Posterior vena cava (tissue), 2 donors: ENCODE measurements at places on chromosomes 12 and 14. TPM values are rescaled to one million over a fixed set of nuclear protein-coding genes. Genes with fewer than 3 reads are reported as not detected.

DNA sequence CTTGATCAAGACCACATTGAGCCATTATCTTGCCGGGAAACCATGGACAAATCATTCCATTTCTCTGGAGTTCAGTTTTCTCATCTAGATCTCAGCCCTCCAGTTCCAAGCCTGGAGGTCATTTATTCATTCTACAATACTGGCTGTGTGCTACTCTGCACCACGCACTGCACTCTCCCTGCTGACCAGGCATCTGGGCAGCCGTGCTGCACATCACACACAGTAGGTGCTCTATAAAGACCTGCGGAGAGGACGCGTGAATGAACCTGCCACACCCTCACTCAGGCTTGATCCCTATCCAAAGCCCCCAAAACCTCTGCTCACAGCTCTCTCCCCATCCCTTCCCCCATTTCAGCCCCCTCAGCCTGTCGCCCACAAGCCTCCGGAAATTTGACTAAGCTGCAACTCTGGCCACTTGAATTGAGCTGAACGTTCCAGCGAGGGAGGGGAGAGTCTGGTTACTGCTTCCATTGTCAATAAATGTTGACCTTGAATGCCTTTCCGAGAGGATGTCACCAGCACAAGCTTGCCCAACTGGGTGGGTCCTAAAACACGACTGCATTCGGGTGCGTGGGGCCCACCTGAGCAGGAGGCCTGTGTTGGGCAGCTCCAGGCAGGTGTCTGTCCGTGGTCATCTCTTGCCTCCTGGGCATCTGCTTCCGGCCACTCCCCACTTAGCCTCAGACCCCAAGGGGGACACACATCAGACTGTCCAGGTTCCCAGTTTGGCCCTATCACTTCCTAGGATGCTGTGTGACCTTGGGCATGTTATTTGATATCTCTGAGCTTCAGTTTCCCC is 17.8 kb downstream of the FAIM2 start:
- peak; percentile 66 for DNase-seq

- DNase-seq = no peak
These were observed 59.9 kb downstream of the HCAR2 start for GRCh38 chr12:122643207-122643805.

DNA sequence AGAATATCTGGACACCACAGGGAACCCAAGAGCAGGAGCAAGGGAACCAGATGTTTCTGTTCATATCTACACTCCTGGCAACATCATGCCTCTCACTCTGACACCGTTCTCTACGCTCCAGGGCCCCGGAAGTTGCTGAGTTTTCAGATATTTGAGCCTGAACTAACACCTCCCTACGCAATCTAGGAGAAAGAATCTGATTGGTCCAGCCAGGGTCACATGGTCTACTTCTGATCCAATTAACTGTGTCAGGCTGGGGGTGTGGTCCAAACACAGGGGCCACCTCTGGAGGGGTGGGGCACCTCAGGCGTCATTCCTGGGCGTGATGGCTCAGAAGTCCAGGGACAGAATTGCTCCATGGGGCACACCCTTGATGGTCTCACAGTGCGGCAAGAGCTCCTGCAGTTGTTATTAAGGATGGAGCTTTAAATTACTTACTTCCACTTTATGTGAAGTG is 165.5 kb downstream of the PTPN11 start:
- no peak for DNase-seq

DNA sequence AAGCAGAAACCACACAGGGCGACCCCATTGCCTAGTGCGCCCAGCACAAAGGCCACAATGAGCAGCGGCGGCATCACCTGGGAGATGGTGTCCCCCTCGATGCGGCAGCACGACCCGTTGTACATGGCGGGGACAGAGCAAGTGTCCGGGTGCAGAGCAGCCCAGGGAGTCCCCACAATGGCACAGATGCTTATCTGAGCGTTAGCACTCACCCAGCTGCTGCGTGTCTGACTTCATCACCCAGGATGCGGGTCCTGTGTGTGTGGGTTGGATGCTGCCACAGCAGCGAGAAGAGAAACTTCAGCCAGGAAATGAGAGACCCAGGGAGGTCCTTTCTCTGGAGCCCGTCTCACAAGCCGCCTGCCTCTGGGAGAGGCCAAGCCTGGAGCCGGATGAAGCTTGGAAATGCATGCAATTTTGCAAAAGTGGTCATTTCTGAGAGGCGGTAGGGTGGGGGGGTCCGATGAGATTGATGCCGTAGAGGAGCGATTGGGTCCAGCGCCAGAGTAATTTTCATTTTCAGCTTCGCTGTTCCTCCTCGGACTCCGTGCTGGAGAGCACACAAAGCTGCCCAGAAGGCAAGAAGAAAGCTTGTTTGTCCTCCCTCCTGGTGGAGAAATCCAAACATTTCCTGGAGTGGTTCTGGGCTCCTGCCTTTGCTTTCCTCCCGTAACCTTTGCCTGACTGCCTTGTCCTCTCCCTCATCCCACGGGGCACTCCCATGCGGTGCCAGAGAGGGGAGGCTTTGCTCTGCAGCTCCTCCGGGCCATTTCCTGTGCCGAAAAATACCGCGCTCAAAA is at the start of gene HCAR1:
Gene HCAR1, minus strand, starts transcription at position 630 of the 800 bp plus-strand sequence. Its CDS starts 505 bp downstream, at position 125.
- DNase-seq = peak; percentile 76

DNA sequence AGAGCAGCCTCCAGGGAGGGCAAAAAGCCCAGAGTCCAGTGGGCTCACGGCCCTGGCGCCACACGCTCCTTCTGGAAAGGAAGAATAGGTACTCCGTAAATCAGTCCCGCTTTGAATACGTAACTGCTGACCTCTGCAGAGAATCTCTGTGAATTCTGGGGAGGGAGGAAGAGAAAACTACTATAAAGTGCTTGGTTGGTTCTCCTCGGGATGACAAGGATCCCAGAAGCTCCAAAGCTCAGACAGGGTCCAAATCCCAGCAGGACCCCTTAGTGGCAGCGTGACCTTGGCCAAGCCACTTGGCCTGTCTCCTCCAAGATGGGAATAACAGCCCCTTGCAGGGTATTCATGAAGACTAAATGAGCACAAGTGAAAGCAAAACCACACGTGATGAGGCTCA is 31.7 kb downstream of the ANO2 start:
- DNase-seq = no peak

GRCh38 chr12:89829434-89829975 is 120.9 kb upstream of the ATP2B1 start:
- no peak for DNase-seq

PIK3C2G gene
- 0.10 TPM for total RNA-seq

GRCh38 chr14:85071447-85071846 is 458.5 kb upstream of the FLRT2 start:
- no peak for DNase-seq

DNA sequence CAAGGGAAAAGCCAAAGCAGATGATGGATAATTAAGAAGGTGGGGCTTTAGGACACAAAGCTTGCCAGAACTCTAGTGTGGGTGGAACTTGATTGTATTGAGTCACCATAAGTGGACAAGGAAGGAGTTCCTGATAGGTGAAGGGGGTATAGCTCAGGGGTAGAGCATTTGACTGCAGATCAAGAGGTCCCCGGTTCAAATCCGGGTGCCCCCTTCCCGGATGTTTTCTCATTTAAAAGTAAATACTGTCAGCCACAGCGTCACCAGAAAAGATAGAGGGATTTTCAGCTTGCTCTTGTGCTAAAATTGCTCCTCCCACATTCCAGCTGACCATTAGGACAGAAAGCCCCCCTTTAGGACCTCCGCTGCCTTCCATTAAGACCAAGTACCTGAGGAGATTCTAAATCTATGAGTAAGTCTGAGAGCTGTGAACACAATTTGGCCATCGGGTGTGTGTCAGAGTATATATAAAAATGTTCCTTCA is 36.6 kb downstream of the DCAF4 start:
- no peak for DNase-seq

- no peak for DNase-seq
These were observed 25.3 kb downstream of the RHOJ start for GRCh38 chr14:63229330-63230059.

DNA sequence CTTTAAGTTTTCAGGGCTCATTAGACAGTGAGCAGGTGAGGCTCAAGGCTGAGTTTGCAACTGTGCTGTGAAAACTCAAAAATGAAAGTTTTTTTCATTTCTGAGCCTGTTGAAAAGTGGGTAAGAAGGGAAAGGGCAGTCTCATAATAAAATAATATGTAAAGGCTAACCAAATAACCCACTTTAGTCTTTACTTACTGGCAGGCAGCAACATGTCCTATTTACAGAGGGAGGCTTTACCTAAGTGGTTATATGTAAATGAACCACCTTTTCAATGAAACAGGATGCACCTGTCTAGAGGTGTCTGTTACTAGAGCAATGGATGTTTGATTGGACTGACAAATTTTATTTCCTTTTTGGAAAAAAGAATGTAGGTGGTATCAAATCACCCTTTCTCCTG is 158.0 kb downstream of the ETV6 start:
- no peak for DNase-seq

DNA sequence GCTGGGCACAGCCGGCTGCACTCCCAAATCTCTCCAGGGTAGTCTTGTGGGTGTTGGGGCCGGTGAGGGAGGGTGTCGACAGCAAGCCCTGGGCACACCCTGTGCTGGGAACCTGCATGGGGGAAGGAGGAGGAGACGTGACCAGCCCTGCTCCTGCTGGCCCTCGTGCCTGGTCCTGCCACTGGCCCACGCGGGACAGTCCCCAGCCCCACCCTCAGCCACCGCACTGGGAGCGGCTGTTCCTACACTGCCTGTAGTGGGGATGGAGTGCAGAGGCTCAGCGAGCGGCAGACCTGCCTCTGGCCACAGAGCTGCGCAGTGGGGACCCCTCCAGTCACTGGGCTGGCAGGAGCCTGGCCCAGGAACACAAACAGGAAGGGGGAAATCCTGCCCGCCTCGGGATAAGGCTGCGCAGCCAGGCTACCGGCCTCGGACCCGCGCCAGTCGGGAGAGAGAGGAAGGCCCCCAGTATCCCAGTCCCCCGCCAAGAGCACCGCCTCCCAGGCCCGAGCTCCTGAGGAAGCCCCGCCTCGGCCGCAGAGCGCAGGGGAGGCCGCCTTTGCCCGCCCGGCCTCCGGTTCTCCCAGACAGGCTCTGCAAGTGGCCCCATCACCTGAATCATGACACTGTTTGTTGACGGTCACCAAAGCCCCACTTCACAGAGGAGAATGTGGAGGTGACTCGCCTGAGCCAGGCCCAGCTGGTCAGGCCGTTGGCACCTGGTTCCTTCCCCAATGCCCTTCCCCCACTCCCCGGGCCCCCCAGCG is 10.6 kb downstream of the AHNAK2 start:
- peak; percentile 89 for DNase-seq

DNA sequence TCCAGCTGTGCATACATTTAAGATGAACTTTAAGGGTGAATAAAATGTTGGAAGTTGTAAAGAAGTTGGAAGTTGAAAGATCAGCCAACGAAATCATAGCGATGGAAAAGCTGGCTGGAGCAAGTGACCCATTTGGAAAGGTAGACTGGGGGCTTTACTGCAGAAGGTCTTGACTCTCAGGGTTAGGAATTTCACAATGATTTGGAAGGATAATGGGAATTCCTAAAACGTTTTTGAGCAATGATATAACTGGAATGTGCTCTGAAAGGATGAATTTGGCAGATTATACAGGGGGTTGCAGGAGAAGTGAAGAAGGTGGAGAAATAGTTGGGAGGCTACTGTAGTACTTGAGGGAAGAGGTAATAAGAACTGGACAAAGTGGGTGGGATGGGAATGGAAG is 27.4 kb downstream of the EMP1 start:
- no peak for DNase-seq

DNA sequence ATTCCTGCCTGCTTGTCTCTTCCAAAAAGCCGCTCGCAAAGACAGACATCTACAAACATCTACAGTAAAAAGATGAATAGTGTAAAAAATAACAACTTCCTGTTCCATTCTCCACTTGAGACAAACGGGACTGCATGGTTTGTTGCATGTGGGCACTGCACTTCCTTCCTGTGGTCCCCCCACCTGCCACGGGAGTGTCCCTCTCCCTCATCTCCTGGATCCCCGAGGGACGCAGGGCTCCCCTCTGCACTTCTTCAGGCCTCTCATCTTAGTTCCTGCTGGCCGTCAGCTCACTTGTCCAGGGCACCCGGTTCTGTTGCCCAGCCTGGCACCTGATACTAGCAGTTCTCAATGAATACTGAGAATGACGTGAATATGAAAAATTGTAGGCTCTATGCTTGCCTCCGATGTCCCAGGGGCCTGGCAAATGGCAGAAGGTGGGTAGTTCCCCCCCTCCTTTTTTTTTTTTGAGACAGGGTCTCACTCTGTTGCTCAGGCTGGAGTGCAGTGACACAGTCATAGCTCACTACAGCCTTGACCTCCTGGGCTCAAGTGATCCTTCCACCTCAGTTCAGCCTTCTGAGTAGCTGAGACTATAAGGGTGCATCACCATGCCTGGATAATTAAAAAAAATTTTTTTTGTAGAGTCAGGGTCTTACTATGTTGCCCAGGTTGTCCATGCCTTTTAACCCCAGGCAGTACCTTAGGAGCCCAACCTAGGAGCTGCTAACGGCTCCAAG is 3.5 kb upstream of the KLC1 start:
- no peak for DNase-seq

- DNase-seq = no peak
These were observed 98.1 kb upstream of the VRK1 start for GRCh38 chr14:96698960-96699539.

SIX1 gene
- total RNA-seq = 4.3 TPM

DNA sequence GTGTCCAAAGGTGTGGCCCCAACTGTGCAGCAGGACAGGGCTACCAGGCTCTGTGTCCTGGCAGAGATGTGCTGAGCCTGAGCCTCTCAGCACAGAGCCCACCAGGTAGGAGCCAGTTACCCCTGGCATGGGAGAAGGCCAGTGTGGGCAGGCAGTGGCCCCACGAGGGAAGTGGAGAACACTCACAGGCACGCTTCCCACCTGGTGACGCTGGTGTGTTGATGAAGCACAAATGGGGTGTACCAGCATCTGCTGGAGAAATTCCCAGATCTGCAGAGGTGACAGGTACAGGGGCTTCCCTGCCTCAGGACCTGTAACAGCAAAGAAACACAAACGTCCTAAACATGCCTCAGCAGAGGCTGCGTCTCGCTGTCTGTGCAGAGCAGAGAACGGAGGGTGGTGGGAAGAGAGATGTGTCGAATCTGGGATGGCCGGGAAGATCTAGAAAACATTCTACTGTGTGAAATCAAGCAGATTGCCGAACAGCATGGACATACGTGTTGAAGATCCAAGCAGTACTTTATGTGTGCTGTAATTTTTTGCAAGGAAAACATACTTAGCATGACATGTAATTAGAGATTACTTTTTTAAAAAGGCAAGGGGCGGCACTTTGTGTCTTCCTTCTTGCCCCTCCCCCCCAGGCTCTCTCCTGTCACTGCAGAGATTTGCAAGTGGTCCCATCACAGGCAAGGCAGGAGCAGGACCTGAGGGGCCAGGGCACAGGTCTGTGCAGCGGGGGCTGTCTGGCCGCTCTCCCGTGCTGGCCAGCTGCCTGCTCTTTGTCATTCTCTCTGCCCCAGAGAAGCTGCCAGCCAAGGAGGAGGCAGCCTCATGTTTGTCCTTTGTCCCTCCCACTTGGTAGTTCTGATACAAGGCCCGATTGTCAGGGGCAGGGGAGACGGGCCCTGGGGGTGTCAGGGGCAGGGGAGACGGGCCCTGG is 17.3 kb downstream of the HIP1R start:
- no peak for DNase-seq

GPR137C gene
- total RNA-seq = 0.33 TPM

C3AR1 gene
- 26.6 TPM for total RNA-seq

- no peak for DNase-seq
These were observed 75.2 kb downstream of the LIN7A start for GRCh38 chr12:80862531-80862930.

TAS2R50 gene
- 2.0 TPM for total RNA-seq
